ENCODE measurements at places on chromosomes 11 and 22.

GRCh38 chr22:44055805-44056204 is 31.7 kb downstream of the PARVB start:
- DNase-seq: no peak

DNA sequence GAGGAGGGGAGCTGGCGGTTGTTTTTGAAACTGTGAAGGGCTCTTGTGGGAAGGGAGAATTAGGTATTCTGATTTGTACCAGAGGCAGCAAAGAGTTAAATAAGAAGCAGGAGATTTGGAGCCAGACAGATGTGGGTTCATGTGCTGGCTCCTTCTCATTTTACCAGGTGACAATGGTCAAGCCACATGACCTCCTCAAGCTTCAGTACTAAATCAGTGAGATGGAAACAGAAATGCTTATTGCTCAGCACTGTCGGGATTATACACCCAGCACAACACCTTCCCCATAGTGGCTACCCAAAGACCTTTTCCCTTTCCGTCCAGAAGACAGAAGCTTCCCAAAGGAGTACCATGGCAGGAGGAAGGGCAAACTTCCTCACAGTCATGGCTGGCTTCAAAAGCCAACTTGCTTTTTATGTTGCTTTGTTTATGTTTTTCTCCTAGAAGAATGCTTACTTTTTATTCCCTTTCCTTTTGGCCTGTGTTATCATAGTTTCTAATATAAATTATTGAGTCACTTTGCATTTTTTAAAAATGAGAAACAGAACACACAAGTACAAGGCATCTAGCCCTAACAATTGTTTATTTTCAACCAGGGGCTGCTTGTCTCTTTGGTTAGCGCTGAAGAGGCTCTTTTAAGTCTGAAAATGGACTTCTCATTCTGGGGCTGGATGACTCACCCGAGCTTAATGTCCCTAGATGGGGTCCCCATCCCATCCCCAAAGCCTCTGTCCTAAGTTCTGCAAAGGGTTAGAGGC is 181.5 kb upstream of the ZBED5 start:
- no peak for DNase-seq

- DNase-seq: no peak
These were observed 78.4 kb upstream of the WNT7B start for GRCh38 chr22:46055181-46055875.

GRCh38 chr22:21771631-21771976 is 36.0 kb upstream of the YPEL1 start:
- no peak for DNase-seq

GRCh38 chr11:17413414-17414316 is 25.2 kb upstream of the KCNJ11 start:
- DNase-seq: no peak

DNA sequence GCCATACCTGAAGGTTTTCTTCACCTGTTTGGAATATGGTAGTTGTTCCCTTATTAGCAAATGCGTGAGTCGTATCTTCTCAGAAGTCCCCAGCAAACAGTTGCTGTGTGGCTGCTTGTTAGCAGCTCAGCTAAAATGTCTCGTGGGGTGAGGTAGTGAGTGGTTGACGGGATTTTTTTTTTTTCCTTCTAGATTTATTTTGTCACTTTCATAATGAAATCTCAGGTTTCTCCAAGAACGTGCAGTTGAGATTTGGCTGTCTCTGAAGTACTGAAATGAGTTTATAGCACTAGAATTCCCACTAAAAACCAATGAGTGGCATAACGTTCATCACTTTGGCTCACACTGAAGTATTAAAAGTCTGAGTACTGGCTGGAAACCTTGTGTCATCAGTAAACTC is 16.8 kb downstream of the RCN1 start:
- no peak for DNase-seq

DNA sequence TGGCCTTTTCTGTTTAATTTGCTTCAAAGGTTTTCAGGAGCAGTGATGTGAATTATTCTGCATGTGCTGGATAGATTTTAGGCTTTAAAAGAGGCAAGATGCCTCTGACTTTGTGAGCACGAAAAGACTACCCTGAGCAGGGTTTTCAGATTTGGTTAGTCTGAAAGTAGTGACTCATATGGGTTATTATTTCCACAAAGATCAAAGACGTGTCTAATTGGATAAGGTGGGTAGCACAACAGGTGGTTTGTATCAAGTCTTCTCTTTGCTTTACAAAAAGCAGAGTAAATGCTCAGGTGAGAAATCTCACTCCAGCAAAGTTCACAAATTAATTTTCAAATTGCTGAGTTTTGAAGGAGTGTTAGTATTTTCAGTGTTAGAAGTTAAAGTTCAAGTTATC is 37.6 kb upstream of the DBX1 start:
- no peak for DNase-seq

- DNase-seq: no peak
These were observed 35.0 kb downstream of the KCNJ1 start for GRCh38 chr11:128832121-128832497.

- DNase-seq: peak; percentile 92
These were observed 15.9 kb upstream of the GRAMD4 start for GRCh38 chr22:46604306-46604690.

DNA sequence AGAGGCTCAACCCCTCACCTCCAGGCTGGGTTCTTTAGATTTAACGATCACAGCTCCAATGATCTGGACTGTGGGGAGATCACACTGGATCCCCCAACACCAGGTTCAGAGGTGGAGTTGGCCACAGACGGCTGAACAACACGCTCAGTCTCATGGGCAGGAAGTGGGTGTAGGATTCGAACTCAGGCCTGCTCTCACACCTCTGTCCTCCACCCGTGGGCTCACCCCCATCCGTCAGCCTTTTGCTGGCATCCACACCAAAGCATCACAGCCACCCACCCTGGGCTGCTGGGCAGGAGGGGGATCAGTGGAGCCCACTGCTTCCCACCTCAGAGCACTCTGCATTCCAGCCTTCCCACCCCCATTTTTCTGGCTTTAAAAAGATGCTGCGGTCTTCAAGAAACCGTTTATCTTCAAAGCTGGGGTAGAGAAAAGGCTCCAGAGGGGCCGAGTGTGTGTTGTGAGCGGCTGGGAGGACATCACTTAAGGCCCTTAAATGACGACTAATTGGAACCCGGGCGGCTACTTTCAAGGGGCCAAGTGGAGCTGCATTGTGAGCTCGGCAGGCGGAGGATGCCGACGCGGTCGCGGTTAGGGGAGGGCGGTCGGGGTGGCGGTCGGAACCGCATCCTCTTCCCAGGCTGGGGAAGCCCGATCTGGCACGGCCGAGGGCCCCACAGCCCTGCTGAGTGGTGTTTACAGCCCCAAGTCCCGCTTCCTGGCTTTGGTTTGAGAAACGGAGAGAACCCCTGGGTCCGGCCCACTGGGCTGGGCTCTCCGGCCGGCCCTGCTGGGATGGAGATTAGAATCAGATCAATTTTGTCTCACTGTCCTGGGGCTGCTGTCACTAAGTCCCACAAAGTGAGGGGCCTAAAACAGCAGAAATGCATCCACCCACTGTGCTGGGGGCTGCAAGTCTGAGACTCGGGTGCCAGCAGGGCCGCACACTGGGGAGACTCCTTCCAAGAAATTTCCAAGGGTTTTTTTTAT is 15.9 kb upstream of the FGF3 start:
- DNase-seq: no peak

- DNase-seq: no peak
These were observed 50.8 kb upstream of the CCDC90B start for GRCh38 chr11:83336993-83337392.

DNA sequence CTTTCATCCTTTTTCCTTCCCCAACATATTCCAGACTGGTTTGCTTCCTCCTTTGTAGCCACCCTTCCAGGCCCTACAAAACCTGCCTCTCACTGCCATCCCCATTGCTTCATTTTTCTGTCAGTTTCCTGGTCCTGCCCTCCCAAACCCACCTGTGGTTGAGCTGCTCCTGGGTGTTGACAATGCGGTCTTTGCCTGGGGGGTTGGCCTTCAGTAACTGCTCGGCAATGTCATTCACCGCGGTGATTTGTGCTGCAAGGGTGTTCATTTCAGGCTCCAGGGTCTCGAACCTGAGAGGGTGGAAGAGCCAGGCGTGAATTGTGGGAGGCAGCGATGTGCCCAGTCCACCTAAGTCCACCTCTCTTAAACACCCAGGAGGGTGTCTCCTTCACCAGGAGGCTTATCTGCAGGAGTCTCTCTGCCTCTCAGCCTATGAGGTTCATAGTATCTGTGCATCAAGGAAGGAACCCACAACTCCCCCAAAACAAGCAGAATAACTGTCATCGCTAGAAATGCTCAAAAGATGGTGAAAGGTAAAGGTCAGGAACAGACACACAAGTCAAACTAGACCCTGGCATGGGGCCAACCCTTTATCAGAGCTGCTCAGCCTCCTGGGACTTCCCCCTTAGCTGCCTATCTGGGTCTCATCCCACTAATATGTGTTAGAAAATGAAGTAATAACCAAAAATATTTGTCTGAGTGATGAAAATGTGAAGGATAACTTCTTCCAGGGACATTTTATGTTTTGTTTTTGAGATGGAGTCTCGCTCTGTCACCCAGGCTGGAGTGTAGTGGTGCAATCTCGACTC is 23.9 kb upstream of the RBM4B start:
- DNase-seq: no peak

GRCh38 chr22:32531931-32532819 is 57.6 kb downstream of the FBXO7 start:
- no peak for DNase-seq

DNA sequence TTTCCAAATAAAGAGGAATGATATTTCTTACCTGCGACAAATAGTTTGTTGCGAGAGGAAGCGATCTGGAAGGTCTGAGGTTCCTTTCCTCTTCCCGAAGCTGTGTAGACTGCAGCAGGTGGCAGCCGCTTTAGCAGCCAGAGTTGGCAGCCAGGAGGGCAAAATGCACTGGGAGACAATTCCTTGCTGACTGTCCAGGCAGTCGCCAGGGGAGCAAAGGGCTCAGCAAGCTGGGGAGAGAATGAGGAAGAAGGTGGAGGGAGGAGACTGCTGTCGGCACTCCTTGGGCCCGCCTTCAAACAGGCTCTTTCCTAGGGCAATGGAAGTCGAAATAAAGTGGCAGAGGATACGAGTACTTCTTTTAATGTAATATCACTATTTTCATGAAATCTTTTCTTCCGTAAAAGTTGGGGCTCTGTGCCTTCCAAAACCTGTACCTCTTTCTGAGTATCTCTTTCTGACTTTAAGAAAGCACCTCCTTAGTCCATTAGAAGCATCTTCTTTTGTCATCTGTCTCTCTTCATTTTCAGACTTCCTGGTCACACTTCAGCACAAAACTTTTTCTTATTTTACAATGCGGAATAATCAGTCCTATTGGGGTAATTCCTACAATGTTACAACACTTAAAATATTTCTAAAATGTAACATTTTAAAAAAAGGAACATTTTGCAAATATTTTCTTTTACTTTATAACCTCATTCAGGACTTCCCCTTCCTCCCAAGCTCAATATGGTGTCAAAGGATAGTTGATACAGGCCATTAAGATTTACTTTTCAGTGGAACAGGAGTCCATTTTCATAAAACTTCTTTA is at the start of gene IL18:
Gene IL18, minus strand, starts transcription at position 220 of the 811 bp plus-strand sequence. CDS start 9,041 bp downstream, outside the sequence.
- peak; percentile 38 for DNase-seq

GRCh38 chr22:28394513-28395110 is 285.0 kb downstream of the TTC28 start:
- no peak for DNase-seq

GRCh38 chr11:90197377-90197776 is 25.5 kb downstream of the CHORDC1 start:
- no peak for DNase-seq

DNA sequence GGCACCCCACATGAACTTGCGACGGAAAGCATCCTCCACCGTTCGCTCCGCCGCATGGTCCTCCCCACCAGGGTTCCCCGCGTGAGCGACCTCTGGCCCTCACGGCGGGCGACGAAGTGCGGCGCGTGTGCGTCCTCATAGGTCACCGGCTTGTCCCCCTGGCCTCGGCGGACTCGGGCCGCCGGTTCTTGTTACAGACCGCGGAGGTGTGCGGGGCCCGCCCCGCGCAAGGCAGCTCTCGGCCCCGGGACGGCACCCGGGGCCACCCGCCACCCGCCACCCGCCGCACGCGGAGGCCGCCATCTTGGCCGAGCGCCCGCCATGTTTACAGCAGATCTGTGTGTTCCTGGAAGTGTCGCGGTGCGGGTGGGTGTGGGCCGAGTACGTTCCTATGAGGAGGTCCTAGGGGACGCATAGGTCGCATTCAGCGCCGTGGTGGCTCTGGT is 3.5 kb upstream of the IFITM2 start:
- no peak for DNase-seq

DNA sequence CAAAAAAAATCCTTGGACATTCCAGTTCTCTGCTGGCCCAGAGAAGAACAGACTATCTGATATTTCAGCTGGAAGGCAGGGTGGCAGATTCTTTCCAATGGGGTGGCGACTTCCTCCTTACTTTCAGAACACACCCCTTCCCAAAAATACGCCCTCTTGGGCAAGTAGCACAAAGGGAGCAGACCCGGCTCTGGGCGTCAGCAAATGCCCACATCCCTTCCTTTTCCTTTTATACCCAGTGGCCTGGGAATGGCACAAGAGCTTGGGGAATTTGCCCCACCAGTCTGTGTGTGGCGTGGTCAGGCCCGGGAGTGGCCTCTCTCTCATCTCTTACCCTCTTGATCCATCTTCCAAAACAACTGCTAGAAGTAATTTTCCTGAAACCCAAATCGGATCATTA is 33.0 kb upstream of the NUP160 start:
- no peak for DNase-seq

DNA sequence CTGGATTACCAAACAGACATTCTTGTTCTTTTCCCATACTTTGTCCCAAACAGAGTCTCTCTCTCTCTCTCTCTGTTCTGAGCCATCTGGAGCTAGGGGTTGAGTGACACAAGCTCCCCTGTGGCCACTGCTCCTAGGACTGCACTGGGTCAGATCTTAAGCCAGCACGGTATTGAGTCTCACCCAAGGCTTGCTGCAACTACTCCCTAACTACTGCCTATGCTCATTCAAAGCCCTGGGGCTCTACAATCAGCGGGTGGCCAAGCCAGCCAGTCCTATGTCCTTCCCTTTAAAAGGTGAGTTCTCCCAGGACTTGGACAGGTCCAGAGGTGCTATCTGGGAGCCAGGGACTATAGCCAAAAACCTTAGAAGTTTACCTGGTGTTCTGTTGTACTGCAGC is 385.6 kb downstream of the CNTN5 start:
- DNase-seq: no peak

DNA sequence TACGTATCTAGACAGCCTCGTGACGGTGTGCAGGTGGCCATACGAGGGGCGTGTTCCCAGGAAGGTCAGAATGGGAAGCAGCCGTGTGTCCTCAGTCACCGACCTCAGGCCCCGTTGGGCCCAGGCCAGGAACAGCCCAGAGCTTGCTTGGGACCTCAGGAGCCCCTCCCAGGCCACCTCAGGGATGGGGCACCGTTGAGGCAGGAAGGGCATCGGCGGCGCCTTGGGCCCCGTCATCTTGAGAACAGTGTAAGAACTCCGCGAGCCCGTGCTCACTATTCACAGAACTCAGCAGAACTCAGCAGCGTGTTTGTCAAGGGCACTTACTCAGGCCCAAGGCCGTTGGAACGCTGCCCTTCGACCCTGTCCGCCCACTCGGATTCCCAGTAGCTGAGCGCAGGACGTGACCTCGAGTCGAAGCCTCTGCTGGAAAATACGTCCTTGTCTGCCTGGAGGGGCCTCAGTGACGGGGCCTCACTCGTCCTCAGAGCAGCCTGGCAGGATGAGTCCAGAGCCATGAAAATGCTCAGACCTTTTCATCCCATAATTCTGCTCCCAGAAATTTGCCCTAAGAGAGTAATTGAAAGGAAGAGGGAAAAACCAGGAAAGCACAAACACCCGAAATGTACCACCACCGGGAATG is 1134.8 kb downstream of the BRD1 start:
- no peak for DNase-seq
